ENCODE measurements at places on chromosomes 5 and 9.

DNA sequence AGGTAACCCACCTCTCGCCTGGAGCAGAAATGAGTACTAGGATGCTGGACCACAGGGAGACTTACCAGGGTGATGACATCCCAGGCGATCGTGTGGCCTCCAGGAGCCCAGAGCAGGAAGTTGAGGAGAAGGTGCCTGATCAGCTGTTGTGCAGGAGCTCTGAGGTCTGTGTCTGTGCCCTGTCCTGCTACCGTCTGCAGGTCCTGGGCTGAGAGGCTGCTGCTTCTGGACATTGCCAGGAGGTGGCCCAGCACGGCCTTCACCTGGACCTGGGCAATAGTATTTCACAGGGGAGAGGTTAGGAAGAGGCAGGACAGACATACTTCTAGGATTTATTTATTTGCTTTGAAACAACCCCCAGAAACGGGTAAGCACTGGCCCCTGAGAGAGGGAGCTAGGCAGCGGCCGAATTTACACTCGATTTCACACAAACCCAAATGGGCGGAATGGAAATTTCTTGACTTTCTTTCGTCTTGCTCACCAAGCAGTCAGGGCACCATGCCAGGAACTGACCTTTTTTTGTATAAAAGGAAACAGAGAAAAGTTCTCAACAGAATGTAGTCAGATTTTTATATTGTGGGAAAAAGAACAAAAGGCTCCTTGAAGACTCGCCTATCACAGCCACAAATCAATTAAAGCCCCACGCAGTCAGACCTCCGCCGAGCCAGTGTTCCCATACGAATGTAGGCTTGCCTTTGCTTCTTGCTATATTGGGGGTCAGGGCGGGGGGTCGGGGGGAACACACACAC, 210.3 kb downstream of the FANCC start:
- DNase-seq = no peak

- DNase-seq = peak; percentile 36
These were observed 2.3 kb downstream of the P4HA2 start for GRCh38 chr5:132225165-132226032.

- no peak for DNase-seq
These were observed 27.1 kb downstream of the NANS start for GRCh38 chr9:98083566-98084183.

DNA sequence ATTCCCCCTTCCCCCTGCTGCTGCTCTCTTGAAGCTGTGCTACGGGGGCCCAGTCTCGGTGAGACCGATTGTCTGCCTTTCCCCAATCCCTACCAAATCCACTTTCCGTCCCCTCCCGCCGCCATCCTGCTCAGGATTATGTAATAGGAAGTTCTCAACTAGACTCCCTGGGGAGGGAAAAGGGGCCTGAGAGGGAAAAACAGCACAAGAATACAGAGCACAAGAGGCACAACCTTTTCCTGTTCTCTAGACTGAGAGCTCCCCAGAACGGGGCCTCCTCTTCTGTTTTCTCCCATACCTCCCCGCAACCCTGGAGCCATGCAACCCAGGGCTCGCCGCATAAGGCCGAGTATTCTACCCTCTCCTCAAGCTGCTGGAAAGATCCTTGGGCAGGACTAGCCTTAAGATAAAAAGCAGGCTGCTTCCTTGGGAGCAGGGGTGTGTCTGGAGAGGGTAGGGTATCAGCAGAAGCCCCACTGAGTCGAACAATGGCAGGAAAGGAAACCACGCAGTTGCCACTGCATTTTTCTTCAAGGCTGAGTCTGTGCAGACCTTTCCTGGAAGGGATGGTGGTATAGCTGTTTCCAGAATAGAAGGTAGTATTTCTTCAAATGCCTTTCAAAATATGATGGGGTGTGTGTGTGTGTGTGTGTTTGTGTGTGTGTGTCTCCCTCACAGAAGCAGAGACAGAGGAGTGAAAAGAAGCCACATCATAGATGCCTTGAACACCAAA, 12.9 kb downstream of the MYORG start:
- DNase-seq = no peak

DNA sequence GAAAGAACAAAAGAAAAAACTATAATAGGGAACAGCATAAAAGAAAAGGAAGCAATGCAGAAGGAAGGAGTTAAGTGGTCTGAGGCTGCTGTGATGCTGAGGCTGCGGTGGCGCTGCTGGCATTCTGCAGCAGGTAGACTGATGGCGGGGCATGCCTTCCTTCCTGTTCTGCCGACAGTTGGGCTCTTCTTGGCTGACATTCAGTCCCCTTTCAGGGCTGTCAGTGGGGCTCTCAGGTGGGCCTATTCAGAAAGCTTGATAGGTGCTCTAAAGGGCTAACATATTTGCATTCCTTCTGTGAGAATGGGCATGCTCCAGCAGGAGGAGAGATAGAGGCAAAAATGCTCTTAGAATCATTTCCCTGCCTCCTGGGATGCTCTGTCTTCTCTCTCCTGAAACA, 5.1 kb upstream of the CLINT1 start:
- no peak for DNase-seq

- DNase-seq = no peak
These were observed at the start of gene LMX1B for GRCh38 chr9:126613651-126614050. Gene LMX1B, plus strand, starts transcription at chr9:126613928. Its CDS starts 522 bp downstream, at chr9:126614450.

GRCh38 chr9:135247227-135247930, 159.9 kb downstream of the OLFM1 start:
- DNase-seq = no peak

- DNase-seq = no peak
These were observed 264.0 kb downstream of the PIK3R1 start for GRCh38 chr5:68479524-68479923.

DNA sequence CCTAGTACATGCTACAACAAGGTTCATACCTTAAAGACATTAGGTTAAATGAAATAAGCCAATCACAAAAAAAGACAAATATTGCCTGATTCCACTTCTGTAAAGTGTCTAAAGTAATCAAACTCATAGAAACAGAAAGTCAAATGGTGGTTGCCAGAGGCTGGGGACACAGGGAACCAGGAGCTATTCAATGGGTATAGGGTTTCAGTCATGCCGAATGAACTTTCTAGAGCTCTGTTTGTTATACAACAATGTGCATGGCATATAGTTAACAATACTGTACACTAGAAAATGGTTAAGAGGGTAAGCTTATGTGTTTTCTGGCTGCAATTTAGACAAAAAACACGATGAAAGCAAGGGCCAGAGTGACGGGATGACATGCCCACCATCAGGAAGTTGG, 70.8 kb upstream of the EGFLAM start:
- no peak for DNase-seq

- no peak for DNase-seq
These were observed 54.4 kb upstream of the XPA start for GRCh38 chr9:97751531-97751930.

- DNase-seq = no peak
These were observed 43.7 kb upstream of the DEPDC1B start for GRCh38 chr5:60743511-60744314.

DNA sequence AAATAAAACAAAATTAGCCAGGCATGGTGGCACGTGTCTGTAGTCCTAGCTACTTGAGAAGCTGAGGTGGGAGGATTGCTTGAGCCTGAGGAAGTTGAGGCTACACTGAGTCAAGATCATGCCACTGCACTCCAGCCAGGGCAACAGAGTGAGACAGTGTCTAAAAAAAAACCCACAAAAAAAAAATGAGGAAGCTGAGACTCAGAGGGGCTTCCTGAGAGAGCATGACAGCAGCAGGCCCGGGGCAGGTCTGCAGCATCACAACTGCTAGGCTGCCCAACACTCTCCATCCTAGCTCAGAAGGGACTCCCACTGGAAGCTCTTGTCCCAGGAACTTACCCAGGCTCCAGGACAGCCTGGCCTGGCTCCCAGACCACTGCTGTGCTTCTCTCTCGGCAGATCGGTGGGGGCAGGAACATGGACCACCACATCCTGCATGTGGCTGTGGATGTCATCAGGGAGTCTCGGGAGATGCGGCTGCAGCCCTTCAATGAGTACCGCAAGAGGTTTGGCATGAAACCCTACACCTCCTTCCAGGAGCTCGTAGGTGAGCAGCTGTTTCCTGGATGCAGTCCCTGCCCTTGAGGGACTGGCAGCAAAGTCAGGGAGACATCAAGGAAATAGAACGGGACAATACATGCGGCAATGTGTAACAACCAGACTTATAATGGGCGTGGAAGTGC, 19.1 kb downstream of the PTGS1 start:
- DNase-seq = peak; percentile 87

GRCh38 chr9:130233587-130233945, 32.0 kb upstream of the HMCN2 start:
- DNase-seq = no peak

DNA sequence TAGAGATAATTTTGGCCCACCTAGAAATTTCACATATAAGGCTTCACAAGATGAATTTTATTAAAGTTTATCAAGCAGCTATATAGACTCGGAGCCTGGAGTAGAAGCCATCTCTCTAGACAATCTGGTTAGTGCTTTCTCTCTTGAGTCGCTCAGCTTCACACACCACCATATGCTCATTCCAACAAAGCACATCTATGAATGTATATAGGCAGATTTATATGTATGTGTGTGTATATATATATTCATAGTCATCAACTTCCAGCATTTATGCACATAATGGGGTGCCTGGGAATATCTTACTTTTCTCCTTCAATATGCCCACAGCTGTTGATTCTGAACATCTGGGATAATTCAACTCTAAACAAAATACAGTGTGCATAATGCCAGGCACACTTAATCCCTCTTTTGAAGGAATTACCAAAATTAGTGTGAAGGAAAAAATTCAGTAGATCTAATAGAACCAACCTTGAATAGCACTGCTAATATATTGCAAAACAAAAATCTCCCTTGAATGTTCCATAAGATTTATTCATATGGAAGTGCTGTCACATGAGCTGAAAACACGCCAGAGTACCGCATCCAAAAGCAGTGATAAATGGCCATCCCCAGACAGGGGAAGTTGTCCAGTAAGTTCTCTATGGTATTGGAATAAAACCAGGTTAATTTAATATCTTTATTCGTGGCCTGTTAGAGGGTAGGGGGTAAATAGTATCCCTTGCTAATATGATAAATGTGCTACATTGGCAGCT, 56.0 kb upstream of the MOCS2 start:
- DNase-seq = no peak

DNA sequence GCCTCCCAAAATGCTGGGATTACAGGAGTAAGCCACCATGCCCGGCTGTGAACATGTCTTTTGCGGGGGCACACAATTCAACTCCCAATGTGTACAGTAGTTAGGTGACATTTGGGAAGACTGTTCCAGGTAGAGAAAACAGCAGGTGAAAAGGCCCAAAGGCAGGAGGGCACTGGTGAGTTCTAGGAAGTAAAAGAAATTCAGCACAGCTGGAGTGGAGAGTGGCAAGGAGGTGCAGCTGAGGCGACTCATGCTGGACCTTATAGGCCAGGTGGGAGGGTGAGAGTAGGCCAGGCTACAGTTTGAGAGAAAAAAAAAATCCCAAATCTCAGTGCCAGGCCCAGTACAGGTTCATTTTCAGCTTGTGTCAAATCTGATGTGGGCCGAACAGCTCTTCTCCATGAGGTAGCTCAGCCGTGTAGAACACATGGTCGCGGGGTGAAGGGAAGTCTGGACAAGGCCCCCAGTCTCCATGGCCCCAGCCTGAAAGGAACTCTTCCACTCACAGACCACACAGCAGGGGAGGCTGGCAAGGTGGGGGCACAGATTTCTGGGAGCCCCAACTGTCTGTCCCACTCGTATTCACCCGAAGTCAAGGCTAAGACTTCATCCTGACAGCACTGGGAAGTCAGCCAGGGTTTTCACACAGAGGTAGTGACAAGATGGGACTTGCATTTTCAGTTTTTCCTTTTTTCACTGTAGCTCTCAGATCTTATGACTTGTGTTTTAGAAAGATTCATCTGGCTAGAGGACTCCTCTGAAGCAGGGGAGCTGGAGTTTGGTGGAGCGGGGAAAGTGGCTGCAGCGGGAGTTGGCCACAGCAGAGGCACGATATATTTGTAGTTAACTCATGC, 4.5 kb upstream of the HNRNPAB start:
- no peak for DNase-seq

GRCh38 chr9:77854916-77855311, 176.7 kb downstream of the GNAQ start:
- no peak for DNase-seq

DNA sequence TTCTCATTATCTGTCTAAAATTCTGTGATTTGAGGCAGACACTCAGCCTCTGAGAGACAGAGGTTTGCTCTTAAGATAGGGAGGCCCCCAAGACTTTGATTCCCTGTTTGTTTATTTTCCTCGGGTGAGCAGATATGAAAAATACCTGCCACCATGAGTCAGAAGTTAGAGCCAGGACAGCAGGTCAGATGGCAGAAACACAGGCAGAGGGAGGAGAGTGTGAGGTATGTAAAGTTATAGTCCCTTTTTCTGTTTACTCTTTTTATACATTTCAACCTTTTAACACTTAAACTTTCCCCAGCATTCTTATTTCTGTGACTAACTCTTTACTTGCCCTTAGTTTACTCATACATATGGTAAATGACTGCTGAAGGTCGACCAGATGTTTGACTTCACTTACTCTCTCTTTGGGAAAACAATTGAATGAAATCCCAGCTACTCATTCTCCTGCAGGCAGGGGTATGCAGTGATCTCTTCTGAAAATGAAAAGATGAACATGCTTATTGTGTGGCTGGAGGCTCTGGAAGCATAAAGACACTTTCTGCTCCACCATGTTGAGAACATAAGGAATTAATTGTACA, 383.8 kb downstream of the NTRK2 start:
- DNase-seq = no peak

DNA sequence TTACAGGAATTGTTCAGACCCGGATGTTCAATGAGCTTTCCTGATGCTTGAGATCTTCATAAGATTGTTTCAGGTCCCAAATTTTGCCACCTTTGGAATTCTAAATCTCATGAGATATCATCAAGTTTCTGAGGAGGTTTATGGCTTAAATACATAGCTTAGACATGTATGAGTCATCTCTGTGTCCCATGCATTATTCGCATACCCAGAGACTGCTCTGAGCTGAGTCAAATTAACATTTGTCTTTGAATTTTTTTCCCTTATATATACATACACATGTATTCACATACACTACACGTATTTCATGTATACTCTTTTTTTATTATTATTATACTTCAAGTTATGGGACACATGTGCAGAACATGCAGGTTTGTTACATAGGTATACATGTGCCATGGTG, 744.6 kb downstream of the BRINP1 start:
- no peak for DNase-seq

DNA sequence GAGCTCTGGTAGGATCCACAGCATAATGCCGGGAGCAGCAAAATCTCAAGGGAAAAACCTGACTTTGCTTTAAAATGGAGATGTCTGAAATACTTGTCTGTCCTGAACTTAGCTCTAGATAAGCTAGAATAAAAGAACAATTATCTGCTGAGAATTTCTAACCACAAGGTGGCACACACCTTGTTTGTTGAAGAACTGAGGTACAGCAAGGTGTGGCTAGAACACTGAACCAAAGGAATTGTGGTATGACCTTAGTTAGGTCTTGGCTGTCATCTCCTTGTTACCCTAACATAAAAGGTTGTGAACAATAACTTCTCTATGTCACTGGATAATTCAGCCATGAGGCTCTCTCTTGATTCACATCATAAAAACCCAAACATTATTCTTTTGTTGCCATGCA, 72.3 kb upstream of the ANXA1 start:
- no peak for DNase-seq

GRCh38 chr9:71025201-71025600, 96.2 kb downstream of the TRPM3 start:
- DNase-seq = no peak
